ENCODE measurements at places on chromosomes 7 and 10. TPM values are rescaled to one million over a fixed set of nuclear protein-coding genes. Genes with fewer than 3 reads are reported as not detected.

- no peak for DNase-seq
Observed at GRCh38 chr7:99789441-99790070, 5.6 kb upstream of the CYP3A4 start.

The FAM25C gene
- total RNA-seq: not detected

- DNase-seq: peak; percentile 90
Observed at GRCh38 chr7:150876817-150877526, 24.7 kb downstream of the AOC1 start.

DNA sequence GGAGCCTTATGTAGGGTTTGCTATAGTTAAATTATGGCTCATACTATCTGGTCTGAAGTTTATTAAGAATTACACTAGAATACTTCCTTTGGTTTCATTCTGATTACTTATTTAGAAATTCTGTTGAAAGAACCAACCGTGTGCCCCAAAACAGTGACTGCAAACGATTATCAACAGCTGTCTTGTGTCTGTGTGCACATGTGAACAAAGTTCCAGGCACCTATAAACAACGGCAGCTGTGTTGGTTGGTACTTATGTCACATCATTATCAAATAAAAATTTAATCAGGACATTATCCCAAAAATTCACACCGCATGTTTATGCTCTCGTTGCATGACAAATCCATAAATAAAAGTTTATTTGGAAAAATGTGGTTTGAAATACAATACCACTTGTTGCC, 80.6 kb downstream of the USP6NL start:
- DNase-seq: no peak

GRCh38 chr7:26898891-26899290, 34.5 kb upstream of the SKAP2 start:
- no peak for DNase-seq

The FAM25A gene
- total RNA-seq: not detected

DNA sequence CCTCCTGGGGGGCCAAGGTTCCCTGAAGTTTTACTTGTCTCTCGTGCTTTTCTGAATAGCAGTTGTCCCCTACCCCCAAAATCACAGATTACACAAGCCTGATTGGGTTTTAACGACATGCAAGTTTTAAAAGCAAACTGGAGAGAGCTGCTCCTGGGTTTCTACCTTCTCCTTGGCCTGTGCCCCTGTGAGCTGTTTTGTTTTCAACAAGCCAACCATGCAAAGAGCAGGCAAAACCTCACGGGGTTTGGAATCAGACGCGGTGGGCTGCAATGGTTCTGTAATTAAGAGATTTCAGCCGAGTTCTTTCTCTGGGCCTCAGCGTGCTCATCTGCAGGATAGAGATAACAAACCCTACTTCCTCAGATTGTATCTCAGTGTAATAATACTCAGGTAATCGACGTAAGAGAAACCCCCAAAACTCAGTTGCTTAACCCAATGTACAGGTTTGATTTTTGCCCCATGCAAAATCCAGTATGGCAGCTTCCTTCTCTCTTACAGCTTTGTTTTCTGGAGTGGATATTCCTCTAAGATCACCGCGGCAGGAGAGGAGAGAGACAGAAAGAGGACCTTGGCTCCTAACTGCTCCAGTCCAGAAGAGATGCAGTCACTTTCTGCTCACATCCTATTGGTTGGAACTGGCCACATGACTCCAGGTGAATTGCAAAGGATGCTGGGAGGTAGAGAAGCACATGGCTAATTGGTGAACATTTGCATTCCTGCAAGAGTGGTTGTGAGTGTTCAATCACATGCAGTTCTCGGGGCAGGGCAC, 42.0 kb downstream of the MYL10 start:
- no peak for DNase-seq

DNA sequence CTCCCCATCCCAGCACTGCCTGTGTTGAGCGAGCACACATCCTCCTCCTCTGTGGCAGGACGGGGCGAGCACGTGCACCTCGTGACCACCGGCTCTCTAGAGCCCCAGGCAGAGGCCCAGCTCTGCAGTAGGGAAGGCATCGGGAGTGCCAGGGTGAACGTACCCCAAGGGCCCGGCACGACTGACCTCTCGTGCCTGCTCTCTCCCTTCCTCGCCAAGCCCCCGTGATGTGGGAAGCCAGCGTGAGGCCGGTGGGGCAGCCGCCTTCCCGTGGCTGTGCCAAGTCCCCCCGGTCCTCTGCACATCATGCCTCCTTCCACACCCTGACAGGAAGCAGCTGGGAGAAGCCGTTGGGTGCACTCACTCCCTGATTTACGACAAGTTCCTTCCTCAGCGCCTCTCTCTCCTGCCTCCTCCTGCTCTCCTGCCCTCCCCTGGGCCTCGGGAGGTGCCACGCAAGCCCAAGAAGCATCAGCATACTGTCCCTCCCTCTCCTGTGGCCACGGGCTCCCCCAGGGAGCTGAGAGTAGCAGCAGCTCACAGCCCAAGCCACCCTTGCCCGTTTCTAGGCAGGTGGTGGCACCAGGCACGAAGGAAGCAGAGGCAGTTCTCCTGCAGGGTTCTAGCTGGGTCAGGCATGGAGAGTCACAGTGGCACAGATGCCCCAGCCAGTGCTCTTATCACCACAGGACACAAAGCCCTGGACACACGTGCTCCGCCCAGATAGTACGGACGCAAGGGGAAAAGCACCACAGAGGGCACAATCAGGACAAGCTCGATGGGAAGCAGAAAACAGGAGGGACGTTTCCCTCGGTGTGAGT, 47.0 kb downstream of the AMZ1 start:
- DNase-seq: no peak

DNA sequence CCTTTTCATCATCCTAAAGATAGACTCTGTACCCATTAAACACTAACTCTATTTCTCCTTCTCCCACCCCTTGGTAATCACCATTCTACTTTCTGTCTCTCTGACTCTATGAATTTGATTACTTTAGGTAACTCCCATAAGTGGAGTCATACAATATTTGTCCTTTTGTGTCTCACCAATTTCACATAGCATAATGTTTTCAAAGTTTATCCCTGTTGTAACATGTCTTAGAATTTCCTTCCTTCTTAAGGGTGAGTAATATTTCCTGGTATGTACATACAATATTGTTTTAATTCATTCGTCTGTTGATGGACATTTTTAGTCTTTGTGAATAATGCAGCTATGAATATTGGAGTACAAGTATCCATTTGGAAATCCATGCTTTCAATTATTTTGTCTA, 50.9 kb upstream of the CDCA7L start:
- no peak for DNase-seq

The CALML5 gene
- total RNA-seq: not detected

DNA sequence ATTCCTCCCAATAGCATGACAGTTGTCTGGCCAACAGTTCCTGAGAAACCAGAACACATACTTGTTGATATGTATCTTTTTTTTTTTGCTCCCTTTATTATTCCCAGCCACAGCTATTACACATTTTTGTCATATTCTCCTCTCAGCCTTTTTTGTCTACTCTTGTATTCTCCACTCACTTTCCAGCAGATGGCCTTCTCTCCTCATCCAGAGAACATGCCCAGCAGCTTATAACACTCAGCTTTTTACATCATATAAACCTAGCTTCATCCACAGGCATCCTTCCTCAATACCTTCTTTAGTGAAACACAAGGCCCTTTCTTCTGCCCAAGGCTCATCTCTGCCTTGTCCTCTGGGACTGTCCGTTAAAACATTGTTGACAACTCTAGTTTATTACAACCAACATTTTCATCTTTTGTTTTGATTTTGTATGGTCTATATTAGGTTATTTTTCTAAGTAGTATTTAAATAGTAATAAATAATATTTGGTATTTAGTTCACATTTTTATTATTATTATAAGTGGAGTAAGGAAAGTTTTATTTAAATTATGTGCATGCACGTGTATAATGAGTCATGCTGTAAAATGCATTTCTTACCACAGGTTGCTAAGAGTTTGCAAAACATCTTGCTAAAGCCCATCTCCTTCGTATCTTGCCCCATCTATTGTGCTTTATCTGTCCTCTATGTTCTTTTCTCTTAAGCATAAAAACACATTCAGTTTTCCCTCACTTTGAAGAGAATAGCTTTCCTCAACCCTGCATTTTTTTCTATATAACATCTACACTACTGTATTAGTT, 101.5 kb downstream of the ORC5 start:
- no peak for DNase-seq

- DNase-seq: no peak
Observed at GRCh38 chr7:43906331-43907010, at the start of gene URGCP. Gene URGCP, minus strand, starts transcription at chr7:43906596. Its CDS starts 21 bp downstream, at chr7:43906575.

The GOLGA7B gene
- total RNA-seq: 0.29 TPM

DNA sequence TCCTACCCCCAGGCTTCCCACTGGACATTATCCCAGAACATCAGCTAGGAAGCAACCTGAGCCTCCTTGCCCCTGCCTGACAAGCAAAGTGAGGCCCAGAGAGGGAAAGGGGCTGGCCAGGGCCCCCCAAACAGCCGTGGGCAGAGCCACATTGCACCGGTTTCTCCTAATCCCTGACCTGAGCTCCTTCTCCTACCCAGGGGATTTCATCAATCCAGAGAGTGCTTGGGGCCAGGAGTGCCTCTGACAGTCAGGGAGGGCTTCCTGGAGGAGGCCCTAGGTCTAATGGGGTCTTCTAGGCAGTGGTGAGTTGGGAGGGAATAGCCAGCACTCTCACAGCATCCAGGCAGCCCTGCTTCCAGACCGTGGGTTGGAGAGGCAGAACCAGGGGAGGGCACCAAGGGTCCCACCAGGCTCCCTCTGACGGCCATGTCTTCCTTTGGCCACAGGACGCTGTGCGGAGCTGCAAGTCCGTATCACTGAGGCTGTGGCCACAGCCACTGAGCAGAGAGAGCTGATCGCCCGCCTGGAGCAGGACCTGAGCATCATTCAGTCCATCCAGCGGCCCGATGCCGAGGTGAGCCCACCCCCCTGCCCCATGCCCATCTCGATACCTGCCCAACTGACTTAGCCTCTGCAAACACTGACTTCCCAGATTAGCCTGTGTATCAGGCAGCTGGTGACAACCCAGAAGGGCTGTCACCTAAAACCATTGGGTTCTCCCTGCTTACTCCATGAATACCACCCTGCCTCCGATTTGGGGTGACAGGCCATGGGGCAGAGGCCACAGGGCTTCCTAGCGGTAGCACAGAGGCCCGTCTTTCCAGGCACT, 13.5 kb upstream of the SH2B2 start:
- DNase-seq: no peak

DNA sequence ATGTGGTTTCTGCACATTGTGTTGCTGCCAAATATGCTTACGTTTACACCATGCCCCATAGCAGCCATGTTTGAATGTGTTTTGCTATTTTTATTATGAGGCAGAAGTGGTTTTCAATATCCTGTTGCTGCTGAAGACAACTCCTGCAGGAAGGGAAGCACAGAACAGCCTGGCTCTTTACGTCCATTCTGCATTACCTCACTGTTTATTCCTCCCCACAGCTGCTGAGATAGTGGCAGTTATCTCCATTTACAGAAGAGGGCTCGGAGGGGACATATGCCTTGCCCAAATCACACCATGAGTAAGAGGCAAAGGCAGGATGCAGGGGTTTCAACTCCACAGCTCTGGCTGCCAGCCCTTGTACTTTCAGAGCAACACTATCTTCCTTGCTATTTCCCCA, 35.3 kb downstream of the PLPP4 start:
- DNase-seq: peak; percentile 50

The DKK1 gene
- total RNA-seq: 2.3 TPM

The METTL27 gene
- 3.8 TPM for total RNA-seq

The PPP3CB gene
- 71.7 TPM for total RNA-seq

GRCh38 chr7:85030893-85031292, 156.0 kb downstream of the SEMA3D start:
- DNase-seq: no peak

DNA sequence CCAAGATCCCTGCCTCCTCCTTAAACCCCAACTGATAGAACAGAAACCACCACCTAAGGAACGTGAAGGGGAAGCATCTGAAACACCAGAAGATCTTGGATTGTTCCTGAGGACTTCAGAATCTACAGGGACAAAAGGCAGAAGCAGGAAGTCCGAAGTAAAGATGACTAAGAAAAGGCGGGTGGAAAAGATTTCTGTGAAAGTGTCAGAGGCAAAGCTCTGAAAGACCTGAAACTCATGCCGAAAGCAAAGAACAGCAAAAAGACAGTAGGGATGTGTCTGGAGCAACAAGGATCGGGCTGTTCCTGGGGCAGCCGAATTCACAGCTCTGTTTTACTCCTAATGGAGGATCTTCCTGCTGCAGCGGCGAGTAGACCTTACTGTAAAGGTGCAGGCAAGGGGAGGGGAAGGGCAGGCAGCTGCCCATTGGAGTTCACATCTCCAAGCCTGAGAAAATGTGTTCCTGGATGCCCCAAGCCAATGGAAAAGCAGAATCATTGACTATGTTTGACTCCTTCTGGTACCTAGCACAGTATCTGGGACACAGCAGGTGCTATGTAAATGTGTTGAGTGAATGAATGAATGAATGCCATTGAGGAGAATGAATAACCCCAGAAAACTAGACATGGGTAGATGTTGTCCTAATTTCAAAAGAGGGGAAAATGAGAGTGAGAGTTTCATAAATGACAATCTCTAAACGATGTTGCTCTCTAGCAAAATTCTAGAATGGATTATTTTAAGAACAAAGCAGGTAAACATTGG, 40.4 kb downstream of the PDIA4 start:
- DNase-seq: no peak

The ITIH5 gene
- total RNA-seq: 24.9 TPM

DNA sequence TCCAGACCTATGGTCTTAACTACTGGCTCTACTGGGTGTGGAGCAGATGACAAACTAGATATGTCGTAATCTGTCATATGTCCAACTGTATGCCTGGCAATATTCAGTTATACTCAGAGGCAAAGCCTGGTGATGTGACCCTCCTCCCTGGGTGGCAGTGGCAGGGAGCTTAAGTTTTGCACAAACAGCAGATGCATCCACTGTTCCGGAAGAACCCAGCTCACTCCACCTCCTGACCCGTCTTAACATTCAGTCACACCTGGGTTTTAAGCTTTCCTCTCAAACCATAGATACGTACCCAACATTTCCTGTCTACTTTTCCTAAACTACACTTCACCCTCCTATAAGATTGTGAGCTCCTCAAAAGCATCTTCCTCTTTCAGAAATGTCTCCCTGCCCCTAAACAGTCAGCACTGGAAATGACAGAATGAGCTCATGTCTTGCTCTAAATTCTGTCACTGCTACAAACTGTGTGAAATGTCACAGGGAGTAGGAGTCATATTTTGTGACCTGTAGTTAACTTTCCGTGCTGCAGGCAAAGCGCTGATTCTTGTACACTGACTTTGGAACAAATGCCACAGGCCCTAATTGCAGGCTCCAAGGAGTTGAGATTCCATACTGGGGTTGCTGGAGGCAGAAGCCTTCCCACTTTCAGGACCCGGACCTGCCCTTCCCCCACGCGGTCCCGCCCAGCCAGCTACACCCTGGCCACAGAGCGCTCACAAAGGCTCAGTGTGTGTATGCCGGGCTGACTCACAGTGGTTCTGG, 23.9 kb downstream of the SCD start:
- peak; percentile 93 for DNase-seq

GRCh38 chr7:3791327-3791726, 490.3 kb downstream of the SDK1 start:
- peak; percentile 66 for DNase-seq

DNA sequence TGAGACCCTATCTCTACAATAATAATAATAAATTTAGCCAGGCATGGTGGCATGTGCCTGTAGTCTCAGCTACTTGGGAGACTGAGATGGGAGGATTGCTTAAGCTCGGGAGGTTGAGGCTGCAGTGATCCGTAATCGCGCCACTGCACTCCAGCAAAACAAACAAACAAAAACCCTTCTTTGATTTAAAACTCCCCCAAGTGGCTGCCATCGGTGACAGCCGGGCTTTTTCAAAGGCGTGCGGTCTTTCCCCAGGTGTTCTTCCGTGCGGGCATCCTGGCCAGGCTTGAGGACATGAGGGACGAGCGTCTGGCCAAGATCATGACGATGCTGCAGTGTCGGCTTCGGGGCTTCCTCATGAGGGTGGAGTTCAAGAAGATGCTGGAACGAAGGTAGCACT, 1.9 kb upstream of the MYH16 start:
- DNase-seq: no peak
